ENCODE measurements at places on chromosomes 5 and 9.

- no peak for DNase-seq
These were observed 175.2 kb downstream of the ZSWIM6 start for GRCh38 chr5:61507232-61507631.

DNA sequence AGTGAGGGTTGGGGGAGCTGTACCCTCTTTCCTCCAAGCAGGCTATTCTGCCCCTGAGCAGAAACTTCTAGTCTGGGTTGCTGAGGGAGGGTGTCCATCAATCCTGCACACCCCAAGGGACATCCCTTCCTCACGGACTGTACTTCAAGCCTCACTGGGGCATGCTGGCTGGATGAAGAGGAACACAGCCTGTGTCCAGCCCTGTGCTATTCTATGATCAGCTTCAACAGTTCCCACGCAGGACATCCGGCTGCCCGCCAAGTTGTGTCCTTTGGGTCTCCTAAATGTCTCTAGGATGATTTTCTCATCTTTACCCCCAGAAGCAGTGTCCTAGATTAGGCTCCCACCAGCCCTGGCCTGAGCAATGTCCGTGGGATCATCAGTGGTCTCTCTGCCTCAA is 68.1 kb downstream of the CRB2 start:
- DNase-seq: no peak

- DNase-seq: no peak
These were observed 260.1 kb upstream of the RGMB start for GRCh38 chr5:98513380-98513779.

GRCh38 chr5:3268760-3269330 is 326.8 kb upstream of the IRX1 start:
- DNase-seq: no peak

- DNase-seq: no peak
These were observed 28.7 kb downstream of the DMRT3 start for GRCh38 chr9:1005043-1005667.

GRCh38 chr5:40431734-40432133 is 248.0 kb upstream of the PTGER4 start:
- no peak for DNase-seq

DNA sequence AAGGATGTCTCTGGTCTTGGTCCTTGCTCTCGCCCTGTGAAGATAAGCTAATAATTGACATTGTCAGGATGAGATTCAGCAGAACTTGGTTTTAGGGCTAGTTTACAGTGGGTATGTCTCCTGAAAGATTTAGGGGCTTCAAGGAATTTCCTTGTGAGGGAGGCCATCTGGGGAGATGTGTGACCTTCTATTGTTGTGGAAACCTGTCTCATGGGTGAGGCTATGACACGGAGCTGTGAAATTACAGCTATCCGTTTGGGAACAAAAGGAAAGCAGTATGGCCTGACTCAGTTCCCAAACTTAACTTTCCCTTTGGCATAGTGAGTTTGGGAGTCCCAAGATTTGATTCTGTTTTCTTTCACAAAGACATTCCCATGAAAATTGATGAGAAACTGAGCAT is 142.0 kb downstream of the PARP8 start:
- DNase-seq: no peak

GRCh38 chr5:94314460-94315131 is 303.8 kb downstream of the KIAA0825 start:
- no peak for DNase-seq

DNA sequence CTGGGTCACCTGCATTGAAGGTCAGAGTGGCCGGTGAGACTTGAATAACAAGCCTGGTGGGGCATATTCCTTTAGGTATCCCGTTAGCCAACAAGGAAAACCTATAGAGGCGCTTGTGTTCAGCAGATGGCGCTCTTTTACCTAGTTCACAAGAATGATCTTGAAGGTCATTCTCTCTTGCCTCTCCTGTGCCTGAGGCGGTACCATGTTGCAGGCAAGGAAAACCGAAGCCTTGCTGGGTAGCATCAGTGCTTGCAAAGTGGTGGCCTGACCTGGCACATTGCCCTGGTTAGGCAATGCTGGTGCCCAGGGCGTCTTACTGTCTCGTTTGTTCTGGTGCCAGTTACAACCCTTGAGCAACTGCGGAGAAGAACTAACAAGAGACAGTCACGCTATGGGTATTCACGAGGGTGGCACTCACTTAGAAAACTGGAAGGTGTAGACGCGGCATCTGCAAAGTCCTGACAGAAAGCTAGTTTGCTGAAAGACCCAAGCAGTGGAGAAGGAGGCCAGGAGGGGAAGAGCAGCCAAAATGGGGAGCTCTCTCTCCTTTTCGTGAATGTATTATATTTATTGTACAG is 56.7 kb downstream of the AOPEP start:
- DNase-seq: no peak

DNA sequence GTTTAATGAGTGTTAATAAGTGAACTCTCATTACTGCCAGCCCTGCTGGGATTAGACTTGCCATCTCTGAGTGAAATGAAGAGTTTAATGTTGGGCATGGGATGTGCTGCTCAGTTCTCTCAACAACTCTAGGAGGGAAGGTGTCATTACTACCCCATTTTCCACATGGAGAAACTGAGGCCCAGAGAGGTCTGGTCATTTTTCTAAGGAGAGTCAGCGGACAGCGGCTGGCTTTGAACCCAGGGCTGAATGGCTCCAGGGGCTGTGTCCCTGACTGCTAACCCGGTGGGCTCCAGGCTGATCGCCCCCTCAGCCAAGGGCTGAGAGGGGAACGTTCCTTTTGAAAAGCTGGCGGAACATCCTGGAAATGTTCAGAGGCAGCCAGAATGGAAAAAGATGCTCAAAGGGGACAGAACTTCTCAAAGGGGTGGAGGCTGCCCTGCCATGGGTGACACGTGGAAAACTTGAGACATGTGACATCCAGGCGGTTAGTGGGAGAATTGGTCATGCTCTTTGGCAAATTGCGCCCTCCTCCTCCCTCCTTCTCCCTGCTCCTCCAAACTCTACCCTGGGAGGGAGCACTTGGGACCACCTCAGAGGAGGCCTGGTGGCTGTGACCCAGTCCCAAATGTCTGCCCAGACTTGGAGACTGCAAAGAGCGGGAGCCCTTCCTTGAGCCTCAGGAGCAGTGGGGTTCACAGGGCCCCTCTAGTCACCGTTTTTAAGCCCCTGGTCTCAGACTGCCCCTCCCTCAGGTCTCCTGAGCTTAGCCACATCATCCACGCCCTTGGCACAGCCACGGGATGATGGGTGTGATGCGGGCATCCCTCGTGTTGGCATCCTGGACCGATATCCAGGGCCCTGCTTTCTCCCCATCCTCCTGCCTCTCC is 28.7 kb downstream of the DNM1 start:
- DNase-seq: no peak

DNA sequence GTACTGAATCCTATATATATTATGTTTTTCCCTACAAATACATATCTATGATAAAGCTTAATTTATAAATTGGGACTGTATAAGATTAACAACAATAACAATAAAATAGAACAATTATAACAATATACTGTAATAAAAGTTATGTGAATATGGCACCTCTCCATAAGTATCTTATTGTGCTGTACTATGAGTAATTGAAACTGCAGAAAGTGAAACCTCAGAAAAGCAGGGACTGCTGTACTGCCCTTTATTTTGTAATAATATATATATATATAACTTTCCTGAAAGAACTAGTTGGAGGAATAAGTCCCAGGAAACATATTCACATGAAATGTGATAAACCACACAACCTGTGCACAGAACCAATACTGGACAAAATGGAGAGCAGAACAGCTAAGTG is 77.3 kb downstream of the PAM start:
- no peak for DNase-seq

DNA sequence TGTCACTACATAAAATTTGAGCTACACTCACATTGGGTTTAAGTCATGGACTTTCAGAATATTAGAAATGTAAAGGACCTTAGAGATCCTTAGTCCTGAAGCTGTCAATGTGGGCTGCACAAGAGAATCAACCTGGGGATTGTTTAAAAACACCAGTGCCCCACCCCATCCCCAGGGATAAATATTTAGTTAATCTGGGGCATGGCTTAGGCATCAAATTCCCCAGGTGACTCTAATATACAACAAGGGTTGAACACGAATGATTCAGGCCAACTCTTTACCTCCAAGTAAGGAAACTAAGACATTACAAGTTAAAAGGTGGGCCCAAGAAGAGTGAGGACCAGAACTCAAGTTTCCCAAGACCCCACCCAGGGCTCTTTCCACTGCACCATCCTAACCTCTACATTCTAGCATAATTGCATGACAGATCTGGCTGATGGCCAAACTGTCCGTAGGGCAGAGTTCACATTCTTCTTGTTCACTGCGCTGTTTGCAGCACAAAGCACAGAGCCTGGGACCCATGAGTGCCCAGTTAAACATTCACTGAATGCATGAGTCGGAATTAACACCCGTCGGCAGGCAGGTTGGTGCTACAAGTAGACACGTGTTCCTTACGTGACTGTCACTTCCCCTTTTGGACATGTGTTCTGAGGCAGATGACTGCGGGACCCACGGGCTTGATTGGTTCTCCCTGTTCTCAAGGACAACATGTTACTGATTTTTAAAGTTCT is 25.2 kb downstream of the CYFIP2 start:
- no peak for DNase-seq

DNA sequence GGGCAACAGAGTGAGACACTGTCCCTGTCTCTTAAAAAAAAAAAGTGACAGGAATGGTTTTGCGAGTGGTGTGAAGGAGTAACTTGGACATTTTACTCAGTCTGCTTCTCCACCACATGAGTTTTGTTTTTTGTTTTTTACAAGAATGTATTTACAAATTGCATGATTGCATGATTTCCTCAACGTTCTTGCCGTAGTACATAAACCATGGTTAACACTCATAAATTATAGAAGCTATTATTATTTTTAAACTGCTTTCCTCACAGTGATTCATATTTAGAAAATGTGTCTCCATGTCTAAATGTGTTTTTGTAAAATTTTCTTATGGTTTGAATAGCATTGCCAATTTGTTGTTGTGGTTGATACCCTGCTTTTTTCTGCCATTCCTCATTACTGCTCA is 220.0 kb downstream of the GOLPH3 start:
- no peak for DNase-seq

DNA sequence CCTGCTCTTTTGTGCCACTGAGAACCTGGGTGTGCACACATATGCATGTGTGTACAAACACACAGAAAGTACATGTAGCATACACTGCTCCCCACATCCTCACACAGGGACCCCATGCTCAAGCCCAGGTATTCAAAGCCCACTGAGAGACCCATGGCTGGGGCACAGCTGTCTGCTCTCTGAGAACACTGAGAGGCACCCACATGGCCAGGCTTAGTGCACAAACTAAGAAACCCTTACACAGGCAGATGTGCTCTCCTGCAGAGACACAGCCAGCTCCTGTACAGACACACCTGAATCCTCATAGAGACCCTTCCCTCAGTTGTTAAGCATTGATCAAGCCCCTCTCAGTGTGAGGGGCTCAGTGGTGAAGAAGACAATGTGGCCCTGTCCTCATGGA is 92.5 kb downstream of the CACNA1B start:
- DNase-seq: no peak

DNA sequence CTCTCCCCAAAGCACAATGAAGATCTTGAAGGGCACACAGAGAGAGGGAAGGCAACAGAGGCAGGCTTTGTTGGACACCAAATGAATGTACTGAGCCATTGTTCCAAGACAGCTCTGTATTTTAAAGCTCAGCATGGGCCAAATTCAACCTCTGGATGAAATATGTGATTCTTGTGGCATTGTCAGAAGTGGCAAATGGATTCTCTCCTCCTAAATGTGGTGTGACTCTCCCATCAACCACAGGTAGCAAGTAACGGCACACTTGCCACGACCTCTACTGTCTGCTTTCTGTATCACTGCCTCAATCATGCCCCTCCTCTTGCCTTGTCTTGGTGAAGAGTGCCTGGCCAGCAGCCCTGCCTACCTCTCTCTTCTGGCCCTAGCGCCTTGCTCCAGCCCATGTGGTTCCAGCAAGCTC is 6.1 kb upstream of the MOB3B start:
- no peak for DNase-seq

- DNase-seq: no peak
These were observed 72.2 kb downstream of the WDR41 start for GRCh38 chr5:77419644-77420582.

- DNase-seq: no peak
These were observed 210.6 kb downstream of the ATP10B start for GRCh38 chr5:160641405-160641804.

- DNase-seq: no peak
These were observed 38.3 kb upstream of the SMU1 start for GRCh38 chr9:33114746-33115145.

DNA sequence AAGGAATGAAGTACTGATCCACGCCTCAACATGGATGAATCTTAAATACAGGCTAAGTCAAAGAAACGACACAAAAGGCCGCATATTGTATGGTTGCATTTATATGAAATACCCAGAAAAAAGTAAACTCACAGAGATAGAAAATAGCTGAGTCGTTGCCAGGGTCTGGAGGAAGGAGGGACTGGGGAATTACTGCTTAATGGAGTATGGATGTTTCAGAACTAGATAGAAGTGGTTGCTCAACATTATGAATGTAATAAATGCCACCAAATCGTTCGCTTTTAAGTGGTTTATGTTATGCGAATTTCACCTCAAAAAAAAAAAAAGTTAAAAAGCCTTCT is 784 bp upstream of the MSANTD3 start:
- no peak for DNase-seq

GRCh38 chr5:168434746-168435321 is 51.4 kb upstream of the RARS1 start:
- DNase-seq: no peak

DNA sequence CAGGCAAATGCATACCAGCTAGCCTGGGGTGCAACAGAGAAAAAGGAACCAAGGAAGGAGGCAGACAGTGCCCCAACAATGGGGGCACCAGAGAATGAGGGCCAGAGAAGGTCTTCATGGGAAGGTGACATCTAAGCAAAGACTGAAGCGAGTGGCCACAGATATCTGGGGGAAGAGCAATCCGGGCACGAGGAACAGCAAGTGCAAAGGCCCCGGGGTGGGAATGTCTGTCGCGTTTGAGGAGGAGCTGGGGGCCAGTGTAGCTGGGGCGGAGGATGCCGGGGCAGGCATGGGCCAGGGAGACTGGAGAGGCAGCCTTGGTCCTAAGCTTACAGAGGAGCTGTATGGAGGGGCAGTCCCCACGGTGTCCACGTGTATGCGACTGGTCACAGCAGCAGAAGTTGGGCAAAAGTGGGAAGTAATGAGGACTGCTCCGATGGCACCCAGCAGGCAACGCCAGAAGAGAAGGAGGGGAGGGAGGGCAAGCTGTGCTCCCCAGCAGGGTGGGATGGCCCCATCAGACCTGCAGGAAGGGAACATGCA is 19.1 kb downstream of the EEIG1 start:
- DNase-seq: no peak

DNA sequence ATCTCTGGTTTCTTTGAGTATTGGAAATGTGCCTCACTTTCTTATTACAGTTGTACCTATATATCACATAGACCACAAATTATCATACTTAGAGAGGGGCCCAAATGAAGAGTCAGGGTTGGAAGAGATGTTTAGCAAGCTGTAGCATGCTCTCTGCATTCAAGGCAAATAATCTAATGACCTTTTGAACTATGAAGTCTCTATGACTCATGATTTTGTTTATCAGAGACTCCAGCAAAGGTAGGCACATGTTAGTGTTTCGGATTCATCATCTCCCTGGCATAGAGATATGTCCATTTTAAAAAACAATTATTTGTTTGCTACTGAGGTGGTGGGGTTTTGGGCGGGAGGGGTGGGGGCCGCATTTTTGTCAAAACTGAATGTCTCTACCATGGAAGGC is 2000.1 kb downstream of the EFNA5 start:
- no peak for DNase-seq
